ENCODE measurements at places on chromosomes 16 and 17.

DNA sequence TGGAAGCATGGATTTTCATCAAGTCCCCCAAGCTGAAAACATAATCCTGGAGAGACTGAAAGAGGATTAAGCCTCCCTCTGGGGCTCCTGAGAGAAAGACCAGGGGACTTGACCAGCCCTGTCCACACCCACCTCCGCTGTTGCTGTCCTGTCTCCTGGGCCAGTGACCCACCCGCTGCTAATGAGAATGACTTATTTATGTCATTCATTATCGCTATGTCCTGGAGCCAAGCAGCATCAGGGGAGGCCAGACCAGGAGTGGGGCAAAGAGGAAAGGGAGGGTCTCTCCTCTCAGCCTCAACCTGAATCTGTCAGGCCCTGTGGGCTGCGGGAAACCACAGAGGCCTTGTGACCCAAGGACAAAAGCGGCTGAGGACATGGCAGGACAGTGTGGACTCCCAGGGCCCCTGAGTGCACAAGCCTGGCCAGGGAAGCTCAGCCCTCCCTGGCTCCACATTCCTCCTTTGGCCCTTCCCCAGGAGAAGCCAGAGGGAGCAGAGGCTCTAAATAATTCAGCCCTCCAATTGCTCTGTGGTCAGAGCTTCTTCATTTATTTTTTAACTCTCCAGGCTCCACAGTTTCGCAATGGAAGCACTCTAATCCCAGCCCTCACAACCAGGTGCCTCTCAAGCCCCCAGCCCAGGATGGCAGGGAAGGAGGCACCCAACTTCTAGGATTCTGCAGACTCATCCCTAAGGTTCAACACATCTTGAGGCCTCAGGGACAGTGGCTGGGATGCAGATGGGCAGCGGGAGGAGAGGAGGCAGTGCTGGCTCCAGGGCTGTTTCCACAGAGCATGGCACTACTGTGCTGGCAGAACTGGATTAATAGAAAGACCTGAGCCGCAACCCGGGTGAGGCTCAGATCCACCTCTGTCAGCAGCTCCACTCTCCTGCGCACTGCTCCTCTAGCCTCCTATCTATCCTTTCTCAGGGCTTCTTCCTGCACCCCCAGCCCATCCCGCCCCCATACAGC, 19.1 kb downstream of the CUEDC1 start:
- no peak for DNase-seq

GRCh38 chr17:75271955-75272847, 1.2 kb upstream of the MIF4GD start:
- DNase-seq: no peak

DNA sequence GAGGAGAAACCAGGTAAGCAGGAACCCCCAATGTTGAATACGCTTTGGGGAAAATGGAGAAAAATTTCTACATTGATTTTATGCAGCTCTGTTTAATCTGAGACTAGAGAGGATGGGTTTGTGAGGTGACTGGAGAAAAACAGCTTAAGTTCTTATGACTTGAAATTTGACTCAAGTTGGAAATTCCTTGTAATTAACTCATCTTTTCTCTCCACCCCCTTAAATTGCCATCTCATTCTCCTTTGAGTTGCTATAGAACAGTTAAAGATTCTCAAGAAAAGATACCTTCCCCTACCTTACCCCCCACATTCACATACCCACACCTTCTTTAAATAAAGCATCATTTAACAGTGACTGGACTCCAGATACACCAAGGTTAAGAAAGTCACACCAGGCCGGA, 24.2 kb downstream of the ZNRF1 start:
- DNase-seq: no peak

- DNase-seq: no peak
These were observed 32.6 kb downstream of the PLXDC1 start for GRCh38 chr17:39118674-39119419.
